A172 (cell line): ENCODE measurements at places on chromosomes 2 and 18.

DNA sequence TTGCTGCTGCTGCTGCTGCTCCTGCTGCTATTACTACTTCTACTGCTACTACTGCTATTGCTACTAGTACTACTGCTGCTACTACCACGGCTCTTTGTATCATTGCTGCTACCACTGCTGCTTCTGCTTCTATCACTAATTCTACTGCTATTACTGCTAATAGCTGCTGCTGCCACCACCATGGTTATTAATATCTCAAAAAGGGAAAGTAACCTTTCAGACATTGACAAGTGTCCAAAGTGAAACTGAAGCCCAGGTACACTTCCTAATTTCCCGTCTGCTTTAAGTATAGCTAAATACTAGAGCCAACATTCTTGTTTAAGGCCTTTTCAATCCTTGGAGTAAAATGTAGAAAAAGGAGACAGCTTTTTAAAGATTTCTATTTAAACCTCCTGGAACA is 45.4 kb upstream of the EHBP1 start:
- DNase-seq: no peak

DNA sequence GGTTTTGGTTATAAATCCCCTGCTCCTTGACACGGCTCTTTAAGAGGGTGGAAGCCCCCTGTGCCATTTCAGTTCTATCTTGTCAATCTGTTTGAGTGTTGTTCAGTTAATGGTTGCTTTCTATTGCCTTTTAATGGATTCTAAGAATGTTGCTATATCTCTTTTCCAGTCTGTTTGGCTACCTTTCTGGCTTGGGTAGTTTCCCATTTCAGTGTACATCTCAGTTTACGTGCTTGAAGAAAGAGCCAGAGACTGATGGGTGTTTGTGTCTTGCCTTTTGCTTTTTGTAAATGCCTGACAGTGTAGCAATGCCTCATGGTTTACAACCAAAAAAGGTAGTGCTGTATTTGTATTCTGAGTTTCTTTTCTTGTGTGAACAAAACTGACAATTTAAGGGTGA is 45.3 kb downstream of the SPATS2L start:
- DNase-seq: no peak

DNA sequence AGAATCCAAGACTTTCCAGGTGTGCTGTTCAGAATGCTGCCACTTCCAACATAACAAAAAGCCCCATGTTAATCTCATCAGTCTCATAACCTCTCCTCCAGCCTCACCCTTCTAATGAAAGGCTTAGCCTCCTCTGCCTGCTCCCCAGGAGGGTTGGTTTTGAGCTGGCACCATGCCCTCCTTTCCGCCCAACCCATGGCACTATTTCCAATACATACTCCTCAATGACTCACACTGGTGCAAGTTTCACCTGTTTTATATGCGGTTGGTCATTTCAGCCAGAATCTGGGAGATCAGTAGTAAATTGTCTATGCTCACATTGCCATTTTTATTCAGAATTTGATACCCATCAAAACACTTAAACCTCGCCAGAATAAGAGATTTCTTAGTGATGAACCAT is 157.6 kb upstream of the NRP2 start:
- peak; percentile 41 for DNase-seq

DNA sequence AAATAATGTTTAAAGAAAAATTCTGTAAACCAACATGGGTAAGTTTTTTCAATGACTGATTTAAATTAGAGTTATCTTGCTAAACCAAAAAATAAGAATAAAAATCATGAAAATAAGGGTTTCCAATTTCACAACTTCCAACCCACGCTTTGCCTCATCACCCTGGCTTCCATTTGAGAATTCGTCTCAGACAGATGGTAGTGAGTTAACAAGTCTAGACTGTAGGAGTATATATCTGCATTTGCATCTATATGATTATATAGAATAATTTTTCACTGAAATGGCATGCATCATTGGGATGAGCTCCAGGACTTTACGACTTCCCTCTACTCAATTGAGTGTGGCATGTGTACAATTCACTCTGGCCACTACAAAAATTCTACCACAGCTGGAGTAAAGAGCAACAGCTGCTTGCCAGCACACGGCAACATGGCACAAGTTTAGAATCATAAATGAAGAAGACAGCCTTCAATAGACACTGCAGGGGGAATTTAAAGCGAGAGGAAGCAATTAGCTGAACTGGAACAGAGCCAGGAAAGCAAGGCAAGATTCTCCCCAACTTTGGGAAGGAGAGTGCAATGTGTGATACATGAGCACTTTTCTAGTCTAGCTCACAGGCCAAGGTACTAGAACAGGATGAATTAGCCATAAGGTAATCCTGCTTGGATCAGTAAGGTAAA is 1673.5 kb upstream of the CELF4 start:
- DNase-seq: no peak

- peak; percentile 55 for DNase-seq
Observed at GRCh38 chr18:49563130-49563540, 1.3 kb downstream of the LIPG start.

GRCh38 chr18:2293109-2293839 is 278.0 kb downstream of the METTL4 start:
- no peak for DNase-seq

DNA sequence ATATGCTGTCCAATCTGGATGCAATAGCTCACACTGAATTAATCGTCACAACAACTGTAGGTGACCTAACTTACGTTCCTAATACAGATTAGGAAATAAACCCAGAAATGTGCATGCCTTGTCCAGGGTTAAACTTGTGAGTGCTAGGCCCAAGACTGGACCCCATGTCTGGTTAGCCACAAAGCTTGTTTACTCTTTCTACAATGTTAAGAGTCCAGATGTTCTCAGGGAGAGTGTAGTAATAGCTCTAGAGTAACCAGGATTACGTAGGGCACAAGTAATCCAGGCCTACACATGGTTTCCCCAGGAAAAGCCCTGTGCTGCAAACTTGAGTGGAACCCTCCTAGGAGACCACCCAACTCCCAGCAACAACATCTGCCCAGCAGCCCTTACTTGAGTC is 26.2 kb downstream of the TRIB2 start:
- no peak for DNase-seq
